Occipital lobe (tissue), 3 donors: ENCODE measurements at places on chromosomes 13 and 19.
A peak's percentile ranks its signal among the peaks of the same experiment; 100 is the strongest.

GRCh38 chr19:30102666-30103065, 160.6 kb downstream of the URI1 start:
- no peak for DNase-seq

- DNase-seq: peak; percentile 18
These were observed 11.1 kb upstream of the SHISA2 start for GRCh38 chr13:26062853-26063444.

DNA sequence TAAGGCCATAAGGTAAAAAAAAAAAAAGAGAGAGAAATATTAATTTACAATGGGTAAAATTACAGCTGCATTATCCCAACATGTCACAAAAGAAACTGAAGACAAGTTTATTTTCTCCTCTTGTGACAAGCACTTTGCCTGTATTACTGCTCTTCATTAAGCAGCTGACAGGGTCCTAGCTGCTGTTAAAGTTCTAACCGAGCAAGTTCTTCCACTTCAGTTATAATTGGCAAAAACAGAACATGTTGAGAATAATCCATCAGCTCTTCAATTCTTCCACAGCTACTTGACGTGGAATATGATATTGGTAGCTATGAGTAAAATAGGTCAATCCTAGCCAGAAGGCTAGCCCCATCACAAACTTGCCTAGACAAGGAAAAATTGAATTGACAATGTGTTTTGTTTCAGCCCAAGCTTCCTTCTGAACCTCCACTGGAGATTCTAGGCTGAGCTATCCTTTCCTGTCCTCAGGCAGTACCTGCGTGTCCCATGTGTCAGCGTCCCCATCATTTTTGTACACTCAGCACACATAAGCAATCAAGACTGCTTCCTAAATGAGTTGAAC, 32.2 kb upstream of the DOCK9 start:
- DNase-seq: no peak

- DNase-seq: no peak
These were observed 439.8 kb downstream of the TDRD3 start for GRCh38 chr13:60836821-60837220.

DNA sequence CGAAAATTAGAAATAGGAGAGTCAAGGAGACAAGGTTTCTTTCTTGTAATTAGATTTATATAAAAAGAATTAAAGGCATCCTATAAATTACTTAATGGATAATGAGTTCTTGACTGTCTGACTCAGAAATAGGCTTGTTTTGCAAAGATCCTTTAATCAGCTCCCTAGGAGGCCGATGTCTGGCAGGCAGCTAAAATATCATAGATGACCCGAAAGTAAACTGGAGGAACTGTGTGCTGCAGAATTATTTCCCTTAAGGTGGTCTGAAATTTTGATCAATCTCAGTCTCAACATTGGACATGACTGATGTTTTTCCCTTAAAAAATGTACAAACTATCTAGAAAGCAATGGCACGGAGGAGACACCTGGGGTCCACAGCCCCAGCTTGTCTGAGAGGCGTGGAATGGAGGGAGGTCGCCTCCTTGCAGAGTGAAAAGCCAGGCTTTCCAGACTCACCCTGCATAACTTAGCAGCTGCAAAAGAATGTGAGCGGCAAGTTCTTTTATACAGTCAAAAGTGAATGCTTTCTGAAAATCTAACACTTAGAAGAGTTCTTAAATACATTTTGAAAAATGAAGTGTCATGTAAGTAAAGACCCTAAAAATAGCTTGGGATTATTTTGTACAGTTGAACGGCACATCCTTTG, 44.8 kb downstream of the MBNL2 start:
- no peak for DNase-seq

- no peak for DNase-seq
These were observed 1.4 kb downstream of the PARP4 start for GRCh38 chr13:24511019-24511815.

DNA sequence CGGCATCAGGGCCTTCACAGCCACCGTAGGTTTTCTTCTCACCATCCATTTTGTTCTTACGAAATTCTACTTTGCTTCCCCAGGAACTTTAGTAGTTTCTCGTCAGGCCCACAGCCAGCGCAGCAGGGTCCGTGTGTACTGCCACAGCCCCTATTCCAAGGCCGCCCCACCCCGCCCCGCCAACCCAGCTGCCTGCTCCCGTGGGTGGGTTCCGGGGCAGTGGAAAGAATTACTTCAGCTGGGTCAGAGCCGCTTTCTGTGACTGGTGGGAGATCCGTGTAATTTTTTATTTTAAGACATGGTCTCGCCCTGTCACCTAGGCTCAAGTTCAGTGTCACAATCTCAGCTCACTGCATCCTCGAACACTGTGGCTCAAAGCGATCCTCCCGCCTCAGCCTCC, 4.2 kb downstream of the OR7D2 start:
- DNase-seq: no peak

DNA sequence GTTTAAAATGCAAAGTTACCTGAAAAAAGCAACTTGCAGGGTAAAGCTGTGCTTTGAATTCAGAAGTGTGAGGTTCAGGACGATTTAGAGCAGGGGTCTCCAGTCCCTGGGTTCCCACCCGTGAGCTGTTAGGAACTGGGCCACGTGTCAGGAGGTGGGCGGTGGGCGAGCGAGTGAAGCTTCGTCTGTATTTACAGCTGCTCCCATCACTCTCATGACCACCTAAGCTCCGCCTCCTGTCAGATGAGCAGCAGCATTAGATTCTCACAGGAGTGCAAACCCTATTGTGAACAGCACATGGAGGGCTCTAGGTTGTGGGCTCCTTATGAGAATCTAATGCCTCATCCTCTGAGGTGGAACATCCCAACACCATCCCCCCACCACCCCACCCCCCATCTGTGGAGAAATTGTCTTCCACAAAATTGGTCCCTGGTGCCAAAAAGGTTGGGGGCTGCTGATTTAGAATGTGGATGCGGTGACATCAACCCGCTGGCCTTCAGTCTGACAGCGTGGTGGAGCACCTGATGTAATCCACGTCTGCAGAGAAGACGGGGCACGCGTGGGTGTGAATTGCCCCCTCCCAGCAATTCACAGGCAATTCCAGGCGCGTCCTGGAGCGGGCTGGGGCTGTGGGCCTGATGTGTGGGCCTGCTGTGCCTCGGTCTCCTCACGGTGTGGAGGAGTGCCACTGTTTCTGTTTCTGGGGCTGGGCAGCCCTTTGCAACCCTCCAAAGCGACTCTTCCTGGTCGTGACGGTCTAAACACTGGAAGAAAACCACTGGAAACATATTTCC, 214.0 kb upstream of the SOX1 start:
- DNase-seq: no peak

GRCh38 chr13:112819816-112820215, 130.0 kb downstream of the ATP11A start:
- no peak for DNase-seq

DNA sequence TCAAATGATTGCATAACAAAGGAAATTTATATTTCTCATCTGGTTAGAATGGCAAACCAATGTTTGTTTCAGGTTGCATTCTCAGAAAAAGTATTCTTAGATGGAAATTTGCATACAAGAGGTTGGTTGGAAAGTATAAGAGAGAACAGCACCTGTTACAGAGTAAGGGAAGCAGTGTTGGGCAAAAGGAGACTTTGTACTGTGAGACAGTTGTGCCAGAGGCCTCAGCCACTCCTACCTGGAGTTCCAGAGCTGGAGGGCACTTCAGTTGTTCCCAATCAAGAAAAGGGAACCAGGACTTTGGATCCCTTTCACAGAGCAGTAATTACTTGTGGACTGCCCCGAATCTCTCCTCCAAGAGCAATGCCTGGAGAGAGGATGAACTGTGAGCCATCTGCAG, 81.8 kb downstream of the SPRY2 start:
- no peak for DNase-seq

GRCh38 chr13:96581741-96582140, 412.5 kb downstream of the OXGR1 start:
- peak; percentile 14 for DNase-seq

GRCh38 chr13:32590266-32590665, 4.0 kb downstream of the PDS5B start:
- DNase-seq: no peak
